Activated T-helper 2 cell treated with anti-CD3 and anti-CD28 coated beads, Interferon-gamma antibody, Interleukin-2, Interleukin-4, amounts not matched to agents 10 μg/mL and 5 μg/mL and 100 μg/mL, durations not matched to agents 14 hours and 24 hours and 36 hours (primary cell): ENCODE measurements at places on chromosomes 4 and X.
A peak's percentile ranks its signal among the peaks of the same experiment; 100 is the strongest.

DNA sequence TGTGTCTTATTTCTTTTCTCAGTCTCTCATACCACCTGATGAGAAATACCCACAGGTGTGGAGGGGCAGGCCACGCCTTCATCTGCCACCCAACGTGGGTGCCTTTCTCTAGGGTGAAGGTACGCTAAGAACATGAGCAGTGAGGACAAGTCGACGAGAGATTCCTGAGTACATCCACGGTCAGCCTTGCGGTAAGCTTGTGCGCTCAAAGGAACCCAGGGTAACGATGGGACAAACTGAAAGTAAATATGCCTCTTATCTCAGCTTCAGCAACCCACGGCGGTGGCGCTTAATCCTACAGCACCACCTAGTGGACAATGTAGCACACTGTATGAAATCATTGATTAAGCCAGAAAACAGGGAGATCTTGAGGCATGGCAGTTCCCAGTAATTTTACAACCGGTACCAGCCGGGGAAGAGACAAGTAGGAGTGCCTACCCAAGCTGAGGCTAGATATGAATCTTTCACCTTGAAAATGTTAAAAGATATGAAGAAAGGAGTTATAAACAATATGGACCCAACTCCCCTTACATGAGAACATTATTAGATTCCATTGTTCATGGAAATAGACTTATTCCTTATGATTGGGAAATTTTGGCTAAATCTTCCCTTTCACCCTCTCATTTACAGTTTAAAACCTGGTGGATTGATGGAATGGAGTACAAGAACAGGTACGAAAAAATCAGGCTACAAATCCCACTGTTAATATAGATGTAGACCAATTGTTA, 63.0 kb downstream of the ZNF732 start:
- peak overlapping the region; percentile 56 for H3K27ac ChIP-seq
- H3K27me3 ChIP-seq: no peaks in the 10 kb centered on the region
- peak overlapping the region; percentile 75 for H3K4me3 ChIP-seq
- H3K36me3 ChIP-seq: no peaks in the 10 kb centered on the region
- peaks cover 10% of the 10 kb centered on the region for H3K4me1 ChIP-seq

GRCh38 chrX:50978920-50979682, 68.6 kb downstream of the BMP15 start:
- no peaks in the 10 kb centered on the region for H3K27me3 ChIP-seq
- no peaks in the 10 kb centered on the region for H3K36me3 ChIP-seq
- no peak overlapping the region for H3K27ac ChIP-seq
- no peaks in the 10 kb centered on the region for H3K4me1 ChIP-seq

DNA sequence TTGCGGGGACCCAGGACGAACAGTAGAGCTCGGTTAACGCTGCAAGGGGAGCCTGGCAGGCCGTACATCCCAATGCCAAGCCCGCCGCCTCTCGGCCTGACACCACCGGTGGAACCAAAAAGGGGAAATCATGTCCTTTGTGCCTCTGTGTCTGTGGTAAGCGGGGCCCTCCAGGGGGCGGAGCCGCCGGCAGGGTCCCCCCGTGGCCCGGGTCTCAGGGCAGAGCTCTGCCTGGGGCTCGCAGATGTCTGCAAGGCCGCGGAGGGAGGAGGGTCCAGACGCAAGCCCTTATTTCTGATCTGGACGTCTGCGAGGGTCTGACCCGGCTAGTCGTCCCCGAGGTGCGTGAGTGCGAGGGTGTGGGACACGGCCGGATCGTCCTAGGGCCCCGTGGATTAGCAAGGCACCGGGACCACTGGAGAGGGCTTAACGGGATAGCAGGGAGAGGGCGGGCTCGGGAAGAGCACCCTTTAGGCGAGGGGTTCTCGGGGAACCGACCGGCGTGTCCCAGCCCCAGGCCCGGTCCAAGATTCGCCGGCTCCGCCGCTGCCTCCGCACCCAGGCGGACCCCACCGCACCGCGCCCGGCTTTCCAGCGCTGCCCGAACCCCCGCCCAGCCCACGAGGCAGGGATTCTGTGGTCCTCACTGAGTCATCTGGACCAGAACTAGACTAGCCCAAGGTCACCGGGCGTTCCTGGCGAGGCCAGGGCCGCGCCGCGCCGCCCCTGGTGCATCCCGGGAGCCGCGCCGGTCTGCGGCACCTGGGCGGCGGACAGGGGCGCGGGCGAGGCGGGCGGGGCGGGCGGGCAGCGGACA, 863 bp upstream of the FAM193A start:
- peak overlapping the region; percentile 93 for H3K27ac ChIP-seq
- H3K36me3 ChIP-seq: peaks cover 13% of the 10 kb centered on the region
- DNase-seq: peak; percentile 43
- peaks cover 2% of the 10 kb centered on the region for H3K27me3 ChIP-seq

GRCh38 chrX:49704691-49705404, 9.1 kb upstream of the PAGE1 start:
- peak overlapping the region; percentile 28 for H3K27ac ChIP-seq
- DNase-seq: peak; percentile 8
- no peak overlapping the region for H3K4me3 ChIP-seq
- peaks cover 7% of the 10 kb centered on the region for H3K4me1 ChIP-seq
- H3K27me3 ChIP-seq: no peaks in the 10 kb centered on the region

DNA sequence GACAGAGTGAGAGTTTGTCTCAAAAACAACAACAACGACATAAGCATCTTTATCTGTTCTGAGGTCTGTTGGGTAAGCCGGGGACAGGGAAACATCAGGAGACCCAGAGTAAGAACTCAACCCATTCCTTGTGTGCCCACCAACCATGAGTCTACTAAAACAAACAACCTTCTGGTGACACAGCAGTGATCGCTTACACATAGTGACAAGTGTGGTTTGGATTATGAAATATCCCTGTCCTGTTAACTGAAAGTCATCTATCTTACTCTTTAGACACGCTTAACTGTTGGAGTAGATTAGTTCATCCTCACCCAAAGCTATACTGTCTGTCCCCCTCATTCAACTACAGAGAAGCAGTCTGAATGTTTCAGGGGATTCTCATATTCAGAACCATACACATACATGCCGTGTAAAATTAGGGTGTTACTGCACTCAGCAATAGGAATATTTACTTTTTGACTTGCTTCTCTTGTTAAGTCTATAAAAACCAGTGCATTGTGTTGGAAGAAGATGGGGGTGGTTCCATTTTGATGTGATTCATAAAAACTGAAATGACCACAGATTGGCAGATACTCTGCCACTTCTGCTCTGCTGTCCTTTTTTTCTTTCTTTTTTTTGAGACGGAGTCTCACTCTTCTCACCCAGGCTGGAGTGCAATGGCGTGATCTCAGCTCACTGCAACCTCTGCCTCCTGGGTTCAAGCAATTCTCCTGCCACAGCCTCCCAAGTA, 27.4 kb downstream of the PHKA2 start:
- H3K4me1 ChIP-seq: peaks cover 25% of the 10 kb centered on the region
- DNase-seq: no peak
- H3K36me3 ChIP-seq: peaks cover 3% of the 10 kb centered on the region

DNA sequence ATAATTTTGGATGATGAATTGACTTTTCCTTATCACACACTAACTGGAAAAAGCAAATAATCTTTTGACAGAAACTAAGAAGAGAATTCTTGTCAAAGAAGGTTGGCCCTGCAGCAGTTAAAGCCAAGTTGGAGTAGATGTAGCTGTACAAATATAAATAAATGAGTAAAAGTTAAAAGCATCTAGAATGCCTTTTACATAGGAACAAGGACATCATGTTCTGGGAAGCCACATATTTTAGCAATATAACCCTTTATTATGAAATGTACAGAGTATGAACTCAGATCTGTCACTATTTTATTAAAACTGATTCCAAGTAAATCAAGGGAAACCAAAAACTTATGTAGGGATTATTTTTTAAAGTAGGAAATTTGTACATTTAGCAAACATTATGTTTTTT, 269.4 kb upstream of the FAT4 start:
- H3K27ac ChIP-seq: no peak overlapping the region
- H3K27me3 ChIP-seq: no peaks in the 10 kb centered on the region
- H3K4me3 ChIP-seq: no peak overlapping the region
- no peaks in the 10 kb centered on the region for H3K4me1 ChIP-seq

- no peaks in the 10 kb centered on the region for H3K36me3 ChIP-seq
- no peaks in the 10 kb centered on the region for H3K27me3 ChIP-seq
- H3K27ac ChIP-seq: no peak overlapping the region
- no peaks in the 10 kb centered on the region for H3K4me1 ChIP-seq
Measured at GRCh38 chrX:69142788-69143469, 22.3 kb downstream of the PJA1 start.

DNA sequence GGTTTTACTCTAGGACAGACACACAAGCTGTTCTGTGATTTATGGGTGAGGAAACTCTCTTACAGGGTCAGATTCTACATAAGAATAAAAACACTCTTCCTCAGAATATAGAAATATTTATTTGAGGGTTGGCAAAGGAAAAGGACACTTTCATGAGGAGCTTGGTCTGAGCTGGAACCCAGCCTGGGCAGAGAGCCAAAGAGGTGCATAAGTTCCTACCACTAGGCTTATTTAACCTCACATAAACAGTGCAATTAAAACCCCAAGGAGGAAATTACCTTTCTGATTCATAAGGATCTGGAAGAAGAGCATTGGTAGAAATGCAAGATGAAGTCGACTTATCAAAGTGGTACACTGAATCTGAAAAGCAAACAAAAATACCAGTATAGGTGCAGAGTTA, 32.9 kb downstream of the SETD7 start:
- no peaks in the 10 kb centered on the region for H3K27me3 ChIP-seq
- peaks cover 69% of the 10 kb centered on the region for H3K36me3 ChIP-seq
- H3K27ac ChIP-seq: no peak overlapping the region
- no peak for DNase-seq
- H3K4me3 ChIP-seq: no peak overlapping the region
- H3K4me1 ChIP-seq: peaks cover 13% of the 10 kb centered on the region

- no peaks in the 10 kb centered on the region for H3K36me3 ChIP-seq
- peaks cover 30% of the 10 kb centered on the region for H3K27me3 ChIP-seq
- no peak overlapping the region for H3K4me3 ChIP-seq
- no peak for DNase-seq
Measured at GRCh38 chrX:118724775-118725174, 2.6 kb upstream of the IL13RA1 start.

- H3K36me3 ChIP-seq: no peaks in the 10 kb centered on the region
- DNase-seq: no peak
- no peak overlapping the region for H3K27ac ChIP-seq
- H3K4me1 ChIP-seq: no peaks in the 10 kb centered on the region
- peaks cover 2% of the 10 kb centered on the region for H3K27me3 ChIP-seq
Measured at GRCh38 chrX:11374570-11374969, 81.4 kb downstream of the AMELX start.

DNA sequence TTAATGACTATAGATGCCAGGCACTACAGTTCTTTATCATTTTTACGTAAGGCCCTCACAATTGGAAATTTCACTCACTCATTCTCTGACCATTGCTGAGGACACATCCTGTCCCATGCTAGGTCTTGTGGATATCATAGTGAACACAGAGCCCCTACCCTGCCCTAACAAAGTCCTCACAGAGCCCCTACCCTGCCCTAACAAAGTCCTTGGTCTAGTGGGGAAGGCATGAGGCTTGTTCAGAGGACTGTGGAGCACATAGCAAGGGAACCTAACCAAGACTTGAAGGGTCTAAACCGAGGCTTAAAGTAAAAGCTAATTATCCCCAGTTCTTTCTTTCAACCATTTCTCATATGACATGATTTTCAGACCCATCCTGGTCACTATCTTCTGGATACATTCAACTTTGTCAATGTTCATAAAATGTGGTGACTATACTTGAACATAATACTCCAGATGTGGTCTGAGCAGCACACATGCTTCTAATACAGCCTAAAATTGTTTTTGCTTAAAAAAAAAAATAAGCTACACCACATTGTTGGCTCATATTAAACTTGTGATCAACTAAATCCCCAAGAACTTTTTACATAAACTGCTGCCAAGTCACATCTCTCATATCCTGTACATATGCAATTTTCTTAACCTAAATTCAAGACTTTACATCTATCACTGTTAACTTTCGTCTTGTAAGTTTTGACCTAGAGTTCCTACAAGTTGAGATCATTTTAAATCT, 77.0 kb downstream of the GPC3 start:
- DNase-seq: no peak
- H3K27me3 ChIP-seq: no peaks in the 10 kb centered on the region
- no peaks in the 10 kb centered on the region for H3K4me1 ChIP-seq

GRCh38 chr4:60344908-60345307, 855.2 kb upstream of the ADGRL3 start:
- H3K4me1 ChIP-seq: no peaks in the 10 kb centered on the region
- no peak overlapping the region for H3K4me3 ChIP-seq
- no peaks in the 10 kb centered on the region for H3K36me3 ChIP-seq
- H3K27ac ChIP-seq: no peak overlapping the region
- H3K27me3 ChIP-seq: no peaks in the 10 kb centered on the region

GRCh38 chr4:102554482-102554881, 53.3 kb downstream of the NFKB1 start:
- H3K27me3 ChIP-seq: no peaks in the 10 kb centered on the region
- peaks cover 47% of the 10 kb centered on the region for H3K4me1 ChIP-seq
- no peak overlapping the region for H3K27ac ChIP-seq
- DNase-seq: no peak

DNA sequence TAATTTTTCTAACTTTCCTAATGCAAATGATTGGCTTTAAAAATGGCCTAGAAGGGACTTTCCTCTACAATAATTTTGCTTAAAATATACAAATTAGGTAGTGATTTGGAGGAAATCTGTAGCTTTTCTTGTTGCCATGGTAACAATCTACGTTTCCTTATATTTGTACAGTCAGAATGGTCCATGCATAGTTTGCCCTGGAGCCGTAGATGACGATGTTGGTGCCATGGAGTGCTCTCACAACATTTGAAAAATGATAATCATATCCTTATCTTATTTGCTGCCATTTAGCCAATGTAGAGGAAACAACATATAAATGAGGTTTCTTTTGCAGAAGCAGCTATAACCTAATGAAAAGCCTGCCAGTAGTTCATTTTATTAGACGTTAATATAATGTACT, 89.0 kb upstream of the NMU start:
- H3K4me1 ChIP-seq: no peaks in the 10 kb centered on the region
- no peak for DNase-seq
- no peaks in the 10 kb centered on the region for H3K36me3 ChIP-seq
- no peaks in the 10 kb centered on the region for H3K27me3 ChIP-seq
- H3K27ac ChIP-seq: no peak overlapping the region

- peaks cover 42% of the 10 kb centered on the region for H3K27me3 ChIP-seq
- no peak overlapping the region for H3K4me3 ChIP-seq
- H3K36me3 ChIP-seq: no peaks in the 10 kb centered on the region
- no peak for DNase-seq
Measured at GRCh38 chr4:176189891-176190795, 5.2 kb downstream of the SPATA4 start.

GRCh38 chr4:120699354-120699753, 223.2 kb downstream of the PRDM5 start:
- H3K27ac ChIP-seq: no peak overlapping the region
- no peaks in the 10 kb centered on the region for H3K27me3 ChIP-seq
